ENCODE measurements at places on chromosomes 13 and 19.

DNA sequence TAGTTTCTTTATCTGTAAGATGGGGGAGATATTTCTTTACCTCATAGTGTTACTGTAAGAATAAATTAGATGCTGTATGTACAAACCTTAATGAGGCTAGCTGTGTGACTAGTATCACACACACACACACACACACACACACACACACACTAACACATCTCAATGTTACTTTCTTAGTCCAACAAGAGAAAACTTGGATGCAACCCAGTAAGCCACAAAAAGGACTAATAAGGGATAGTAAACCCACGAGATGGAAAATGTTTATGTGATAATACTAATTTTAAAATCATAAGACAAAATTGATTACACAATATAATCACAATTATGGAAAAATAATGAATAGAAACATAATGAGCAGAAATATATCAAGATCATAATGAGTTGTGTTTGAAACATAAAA lies 437.7 kb upstream of the ZNF507 start:
- DNase-seq, result no peak

DNA sequence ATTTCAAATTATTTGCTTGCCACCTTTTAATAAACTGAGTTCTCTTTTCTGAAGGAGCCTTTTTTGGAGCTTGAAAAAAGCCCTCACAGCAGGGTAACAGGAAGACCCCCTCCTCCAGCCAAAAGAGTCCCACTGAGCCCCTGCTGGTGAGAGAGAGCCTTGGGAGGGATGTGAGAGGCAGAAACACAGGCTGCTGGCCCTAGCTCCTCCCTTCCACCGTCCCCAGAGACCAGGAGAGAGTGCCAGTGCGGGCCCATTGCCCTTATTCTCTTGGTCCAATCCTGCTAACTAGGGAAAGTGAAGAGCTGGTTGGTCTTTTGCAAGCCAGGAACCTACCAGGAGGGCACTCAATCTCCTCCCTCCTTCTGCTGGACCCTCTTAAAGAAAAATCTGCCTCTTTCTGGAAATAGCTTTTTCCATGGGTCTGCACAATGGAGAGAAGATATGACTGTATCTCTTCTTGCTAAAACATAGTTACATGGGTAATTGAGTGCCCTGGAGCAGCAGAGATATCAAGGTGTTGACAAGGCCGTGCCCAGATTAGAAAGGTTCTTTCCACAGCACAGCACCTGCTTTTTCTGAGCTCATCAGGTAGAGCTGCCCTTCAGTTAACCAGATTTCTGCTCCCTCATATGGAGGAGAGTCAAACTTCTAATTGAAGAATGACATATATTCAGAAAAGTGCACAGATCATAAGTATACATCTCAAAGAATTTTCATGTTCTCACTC lies 113.9 kb downstream of the LRCH1 start:
- DNase-seq, result no peak

DNA sequence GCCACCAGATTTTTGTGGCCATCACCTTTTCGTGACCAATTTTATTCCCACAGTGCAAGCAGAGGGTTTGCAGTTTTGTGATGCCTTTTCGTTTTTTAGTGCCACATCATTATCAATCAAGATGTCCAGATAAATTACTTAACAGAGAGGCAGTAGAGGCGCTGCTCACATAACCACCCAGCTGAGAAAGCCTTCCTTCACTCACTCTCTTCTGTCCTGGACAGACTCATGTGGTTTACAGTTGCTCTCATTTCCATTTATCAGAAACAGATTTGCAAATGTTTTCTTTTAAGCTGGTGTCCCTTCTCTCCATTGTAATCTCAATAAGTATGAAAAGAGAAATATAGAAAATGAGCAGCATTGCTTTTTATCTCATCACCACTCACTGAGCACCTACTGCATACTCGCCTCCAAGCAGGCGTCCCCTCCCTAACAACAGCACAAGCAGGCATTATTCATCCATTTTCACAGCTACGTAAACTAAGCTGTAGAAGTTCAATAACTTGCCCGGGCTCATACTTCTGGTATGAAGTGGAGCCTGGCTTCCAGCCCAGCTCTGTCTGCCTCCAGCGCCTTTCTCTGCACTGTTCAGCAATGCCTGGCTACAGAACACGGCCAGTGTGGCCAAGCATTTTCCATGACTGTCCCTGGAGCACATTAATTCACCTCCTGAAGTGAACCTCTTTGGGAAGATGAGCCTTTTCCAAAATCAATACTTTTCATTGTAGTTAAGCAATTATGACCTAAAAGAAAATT lies 34.6 kb upstream of the KATNAL1 start:
- peak; percentile 94 for DNase-seq

GRCh38 chr19:23558541-23558940 lies 128.5 kb downstream of the ZNF675 start:
- DNase-seq, result peak; percentile 50

GRCh38 chr19:41702171-41702651 lies 6.2 kb upstream of the CEACAM5 start:
- DNase-seq, result peak; percentile 46

DNA sequence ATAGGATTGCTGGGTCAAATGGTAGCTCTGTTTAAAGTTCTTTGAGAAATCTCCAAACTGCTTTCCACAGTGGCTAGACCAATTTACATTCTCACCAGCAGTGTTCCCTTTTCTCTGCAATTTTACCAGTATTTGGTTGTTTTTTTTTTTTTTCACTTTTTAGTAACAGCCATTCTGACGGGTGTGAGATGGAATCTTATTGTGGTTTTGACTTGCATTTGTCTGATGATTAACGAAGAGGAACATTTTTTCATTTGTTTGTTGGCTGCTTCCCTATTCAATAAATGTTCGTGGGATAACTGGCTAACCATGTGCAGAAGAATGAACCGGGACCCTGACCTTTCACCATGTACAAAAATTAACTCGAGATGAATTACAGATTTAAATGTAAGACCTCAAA lies 31.2 kb downstream of the CYP4F2 start:
- DNase-seq, result no peak

GRCh38 chr13:24861617-24862362 lies 97.8 kb downstream of the RNF17 start:
- DNase-seq, result no peak

DNA sequence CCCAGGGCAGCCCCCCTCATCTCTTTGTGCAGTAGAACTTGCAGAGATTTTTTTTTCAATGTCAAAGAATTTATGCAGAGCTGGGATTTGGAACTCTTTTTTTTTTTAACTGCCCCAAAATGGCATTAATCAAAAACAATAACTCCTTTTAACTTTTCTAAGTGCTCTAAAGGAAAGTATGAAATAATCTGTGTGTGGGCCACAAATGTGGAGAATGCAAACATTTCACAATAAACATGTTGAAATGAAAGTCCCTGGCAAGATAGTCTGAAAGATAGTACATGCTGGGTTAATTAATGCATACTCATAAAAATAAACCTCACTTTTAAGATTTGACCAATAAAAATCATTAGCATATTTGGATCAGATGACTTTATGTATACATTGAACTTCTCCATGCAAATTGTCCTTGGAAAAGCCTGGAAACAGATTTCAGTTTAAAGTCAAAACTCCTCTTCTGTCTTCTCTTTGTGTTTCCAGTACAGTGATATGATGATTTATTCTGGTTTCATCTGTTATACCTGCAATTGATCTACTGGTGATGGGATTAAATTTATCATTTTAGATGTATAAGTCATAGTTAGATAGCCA lies 30.5 kb upstream of the ZNF536 start:
- no peak for DNase-seq

- no peak for DNase-seq
Measured at GRCh38 chr13:112062072-112062567, 4.8 kb upstream of the SOX1 start.

DNA sequence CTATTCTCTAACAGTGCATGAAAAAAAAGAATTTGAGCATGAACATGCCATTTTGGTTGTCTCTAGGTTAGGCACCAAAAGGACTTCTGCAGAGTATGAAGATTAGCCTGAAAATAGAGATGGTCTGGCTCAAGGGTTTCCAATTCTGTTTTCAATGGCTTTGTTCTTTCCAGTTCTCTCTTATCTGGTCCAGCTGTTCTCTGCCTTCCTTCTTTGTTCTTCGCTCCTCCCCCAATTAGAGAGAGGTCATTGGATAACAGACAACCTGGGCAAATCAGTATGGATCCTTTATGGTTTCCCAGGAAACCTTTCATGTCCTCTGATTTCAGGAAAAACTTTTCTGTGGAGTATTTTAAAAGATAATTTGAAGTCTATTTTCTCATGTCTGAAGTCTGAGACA lies 623.4 kb downstream of the PCDH17 start:
- DNase-seq, result no peak

GRCh38 chr19:3849092-3849491 lies 19.7 kb downstream of the ZFR2 start:
- DNase-seq, result no peak

DNA sequence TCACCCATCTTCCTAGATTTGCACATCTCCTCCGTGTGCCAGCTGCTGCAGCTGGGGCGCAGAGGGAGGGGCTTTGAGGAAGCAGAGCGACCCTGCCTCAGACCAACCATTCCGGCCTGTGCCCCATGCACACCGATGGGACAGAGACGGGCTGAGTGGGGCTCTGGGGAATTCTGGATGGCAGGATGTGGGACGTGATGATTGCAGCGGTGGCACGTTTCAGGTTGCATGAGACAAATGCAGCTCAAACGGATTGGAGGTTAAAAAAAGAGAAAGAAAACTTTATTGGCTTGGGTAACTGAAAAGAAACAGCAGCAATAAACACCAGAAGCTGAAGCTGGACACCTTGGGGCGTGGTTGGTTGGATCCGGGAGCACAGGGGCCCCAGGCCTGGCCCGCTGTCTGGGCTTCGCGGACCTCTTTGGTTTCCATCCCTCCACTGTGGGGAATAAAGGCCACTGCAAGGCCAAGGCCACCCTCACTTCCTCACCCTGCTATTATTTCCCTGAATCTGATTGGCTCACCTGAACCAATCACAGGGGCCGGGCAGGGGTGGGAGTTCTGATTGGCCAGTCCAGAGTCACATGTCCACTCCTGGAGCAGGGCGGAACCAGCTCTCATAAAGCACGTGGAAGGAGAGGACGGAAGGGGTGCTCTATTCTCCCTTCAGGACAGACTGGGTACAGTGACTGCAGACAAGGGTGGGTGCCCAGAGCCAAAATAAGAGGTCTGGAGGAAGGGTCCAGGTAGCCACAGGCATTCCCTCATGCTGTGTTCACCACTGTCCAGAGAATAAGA lies 6.1 kb upstream of the ZNF787 start:
- DNase-seq, result no peak

DNA sequence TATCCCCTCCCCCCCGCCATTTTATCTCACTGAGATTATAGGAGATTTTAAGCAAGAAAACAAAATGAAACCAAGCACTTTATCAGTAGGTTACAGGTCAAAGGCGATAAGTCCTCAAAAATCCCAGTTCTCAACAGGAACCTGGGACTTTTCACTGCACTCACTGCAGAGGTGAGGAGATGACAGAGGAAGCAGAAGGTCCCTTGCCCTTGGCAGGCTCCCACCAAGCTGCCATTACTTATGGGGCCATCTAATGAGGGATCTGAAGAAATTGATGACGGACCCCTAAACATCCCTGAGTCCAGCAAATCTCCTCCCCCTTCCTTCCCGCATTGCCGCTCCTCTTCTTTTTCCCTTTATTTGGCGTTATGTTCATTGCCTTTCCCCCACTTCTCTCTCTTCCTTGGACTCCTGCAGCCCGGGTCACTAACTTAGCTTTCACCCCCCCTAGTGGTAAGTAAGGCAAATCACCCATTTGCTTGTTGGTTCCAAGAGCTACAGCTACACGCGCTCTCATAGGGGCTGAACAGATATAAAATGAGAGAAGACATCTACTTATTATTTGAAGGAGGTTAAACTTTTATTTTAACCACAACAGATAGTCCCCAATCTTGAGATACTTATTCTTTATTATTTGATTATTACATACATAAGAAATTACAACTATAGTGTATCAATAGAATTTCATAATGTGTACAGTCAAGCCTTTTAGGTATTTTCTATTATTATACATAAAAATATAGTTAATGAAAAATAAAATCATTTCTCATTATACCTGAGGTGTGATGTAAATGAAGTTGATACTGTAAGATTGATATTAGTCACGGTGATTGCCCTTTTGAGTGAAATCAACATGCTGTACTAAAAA lies 52.0 kb upstream of the ARGLU1 start:
- peak; percentile 61 for DNase-seq

GRCh38 chr19:5492635-5493409 lies 37.6 kb downstream of the ZNRF4 start:
- no peak for DNase-seq

DNA sequence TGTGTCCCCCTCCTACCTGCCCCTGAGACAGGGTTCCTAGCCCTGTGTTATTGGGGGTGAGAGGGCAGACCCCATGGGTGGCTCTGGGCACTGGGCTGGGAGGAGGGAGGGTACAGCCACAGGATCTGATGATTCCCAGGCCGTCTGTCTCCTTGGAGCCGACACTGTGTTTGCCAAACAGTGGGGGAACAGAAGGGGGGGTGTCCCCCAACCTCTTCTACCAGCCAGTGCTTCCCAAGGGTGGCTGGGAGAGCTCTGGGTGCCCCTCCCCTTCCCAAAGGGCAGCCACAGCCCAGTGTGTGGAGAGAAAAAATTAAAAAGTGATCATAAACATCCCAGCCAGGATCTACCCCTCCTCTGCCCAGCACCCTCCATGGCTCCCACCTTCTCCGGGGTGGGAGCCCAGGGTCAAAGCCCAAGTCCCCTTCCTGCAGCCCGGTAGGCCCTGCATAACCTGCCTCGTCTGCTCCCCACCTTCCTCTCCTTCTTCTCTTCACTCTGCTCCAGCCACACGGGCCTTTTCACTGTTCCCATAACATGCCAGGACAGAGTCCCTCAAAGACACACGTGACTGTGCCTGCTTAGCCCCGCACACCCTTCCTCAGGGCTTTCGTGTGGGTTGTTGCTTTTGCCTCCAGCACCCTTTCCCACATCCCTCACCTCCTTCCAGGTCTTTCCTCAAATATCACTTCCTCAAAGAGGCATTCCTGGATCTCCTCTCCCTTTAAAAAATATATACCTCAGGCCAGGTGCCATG lies 1.4 kb upstream of the PLIN4 start:
- DNase-seq, result no peak

DNA sequence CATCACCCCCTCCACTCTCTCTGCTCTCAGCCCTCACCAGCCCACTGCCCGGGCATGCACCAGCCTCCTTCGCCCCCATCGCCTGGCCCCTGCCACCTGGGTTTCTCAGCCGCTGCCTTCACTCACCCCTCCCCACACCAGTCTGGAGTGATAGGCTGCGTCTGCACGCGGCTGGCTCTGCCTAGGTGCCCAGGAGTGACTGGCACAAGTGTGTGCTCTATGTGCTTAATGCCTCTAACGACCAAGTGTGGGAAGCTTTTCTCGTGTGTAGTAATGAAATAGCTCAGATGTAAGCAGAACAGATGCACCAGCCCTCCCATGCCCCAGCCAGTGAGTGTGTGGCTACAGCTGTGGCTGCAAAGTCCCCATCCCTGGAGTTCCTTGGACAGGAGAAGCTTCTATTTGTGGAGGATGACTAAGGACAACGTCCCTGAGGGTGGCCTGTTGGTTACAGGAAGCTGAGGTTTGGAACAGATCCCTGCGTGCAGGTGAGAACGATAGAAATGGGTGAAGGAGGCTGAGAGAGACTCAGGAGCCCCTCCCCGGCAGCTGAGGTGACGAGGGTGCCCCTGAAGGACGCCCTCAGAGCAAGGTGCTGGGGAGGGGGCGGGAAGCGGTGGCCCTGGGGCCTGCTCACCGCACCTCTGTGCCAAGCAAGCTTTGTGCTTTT lies 35.6 kb downstream of the ATP11A start:
- peak; percentile 31 for DNase-seq

- no peak for DNase-seq
Measured at GRCh38 chr19:28880735-28881401, 332.1 kb downstream of the UQCRFS1 start.
